T-helper 9 cell (primary cell): ENCODE measurements at places on chromosomes 3 and 15.

DNA sequence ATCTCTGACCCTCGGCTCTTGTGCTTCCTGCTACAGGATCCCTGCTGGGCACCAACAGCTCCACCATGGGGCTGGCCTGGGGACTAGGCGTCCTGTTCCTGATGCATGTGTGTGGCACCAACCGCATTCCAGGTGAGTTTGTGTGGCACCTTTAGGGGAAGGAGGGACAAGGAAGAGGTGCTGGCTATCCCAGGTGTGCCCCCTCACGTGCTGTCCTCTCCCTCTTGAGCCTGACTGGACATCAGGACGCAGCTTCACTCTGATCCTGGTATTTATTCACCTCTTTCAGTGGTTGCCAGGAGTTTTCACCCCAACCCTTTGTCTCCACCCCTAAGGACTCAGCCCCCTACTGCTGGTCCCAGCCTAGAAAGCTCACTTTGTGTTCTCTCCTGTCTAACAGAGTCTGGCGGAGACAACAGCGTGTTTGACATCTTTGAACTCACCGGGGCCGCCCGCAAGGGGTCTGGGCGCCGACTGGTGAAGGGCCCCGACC, 960 bp downstream of the THBS1 start:
- DNase-seq = no peak

- no peak for DNase-seq
These were observed 274.2 kb downstream of the FOXP1 start for GRCh38 chr3:71309342-71309741.

DNA sequence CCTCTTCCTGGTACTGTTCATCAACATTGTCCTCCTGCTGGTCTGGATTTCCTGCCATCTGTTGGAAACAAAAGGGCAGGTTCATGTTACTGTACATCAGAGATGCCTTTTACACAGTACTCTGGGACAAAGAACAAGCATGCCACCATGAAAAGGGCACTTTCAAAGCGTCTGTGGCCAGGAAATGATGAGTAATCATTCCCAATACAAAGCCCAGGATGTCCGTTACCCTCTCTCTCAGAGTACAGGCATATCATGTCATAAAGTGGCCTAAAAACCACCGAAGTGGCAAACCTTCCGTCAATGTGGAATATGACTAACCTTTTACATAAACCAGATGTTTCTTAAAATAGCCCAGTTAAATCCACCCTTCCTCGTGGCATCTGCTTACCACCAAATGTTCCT, 71.2 kb downstream of the GOLIM4 start:
- no peak for DNase-seq

DNA sequence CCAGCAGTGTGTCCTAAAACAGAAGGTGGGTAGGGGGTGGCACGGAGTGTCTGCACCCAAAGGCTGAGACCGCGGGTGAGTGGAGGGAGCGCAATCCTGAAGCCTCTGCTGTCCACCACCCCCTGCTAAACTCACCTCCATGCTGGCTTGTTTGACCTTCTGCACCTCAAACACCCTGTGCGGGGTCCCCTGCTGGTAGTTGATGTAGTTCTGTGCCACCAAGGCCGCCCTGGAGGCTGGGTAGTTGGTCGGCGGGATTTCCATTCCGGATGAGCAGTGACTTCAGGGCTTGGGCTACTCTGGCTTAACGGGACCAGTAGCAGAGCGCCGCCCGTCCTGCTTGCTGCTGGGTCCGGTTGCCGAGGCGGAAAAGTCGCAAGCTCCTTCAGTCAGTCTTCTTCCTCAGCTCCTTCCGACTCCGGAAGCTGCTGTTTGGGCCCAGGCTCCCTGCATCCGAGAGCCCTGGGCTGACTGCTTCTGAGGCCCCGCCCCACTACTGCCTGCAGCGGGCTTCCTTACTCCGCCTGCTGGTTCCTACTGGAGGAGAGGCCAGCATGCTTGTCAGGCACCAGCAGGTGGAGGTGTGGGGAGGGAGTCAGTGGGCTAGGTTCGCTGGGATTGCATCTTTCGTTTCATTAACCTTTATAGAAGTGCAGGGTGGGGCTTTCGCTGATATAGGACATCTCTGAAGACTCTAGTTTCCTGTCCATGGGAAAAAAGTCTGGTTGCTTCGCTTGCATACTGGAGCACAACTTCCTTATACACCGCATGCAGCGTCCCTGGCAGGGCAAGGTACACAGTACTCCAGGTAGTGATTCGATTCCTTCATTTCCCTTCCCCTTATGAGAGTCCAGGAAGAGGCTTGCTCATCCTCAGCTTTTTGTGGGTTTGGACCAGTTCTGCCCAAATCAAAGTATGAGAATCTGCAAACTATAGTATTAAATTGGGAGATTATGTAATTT, at the start of gene LXN:
Gene LXN (minus strand): TSS at position 434 of the 962 bp plus-strand sequence. CDS start 170 bp downstream, at position 264.
- DNase-seq = peak; percentile 74

- DNase-seq = no peak
These were observed 13.5 kb downstream of the BFSP2 start for GRCh38 chr3:133413161-133414020.

GRCh38 chr15:64009798-64010261, 36.5 kb downstream of the DAPK2 start:
- DNase-seq = peak; percentile 45

GRCh38 chr15:29018120-29018805, 132.5 kb downstream of the APBA2 start:
- DNase-seq = no peak
